ENCODE measurements at places on chromosomes 7 and 10. TPM values are rescaled to one million over a fixed set of nuclear protein-coding genes. Genes with fewer than 3 reads are reported as not detected.
A peak's percentile ranks its signal among the peaks of the same experiment; 100 is the strongest.

DNA sequence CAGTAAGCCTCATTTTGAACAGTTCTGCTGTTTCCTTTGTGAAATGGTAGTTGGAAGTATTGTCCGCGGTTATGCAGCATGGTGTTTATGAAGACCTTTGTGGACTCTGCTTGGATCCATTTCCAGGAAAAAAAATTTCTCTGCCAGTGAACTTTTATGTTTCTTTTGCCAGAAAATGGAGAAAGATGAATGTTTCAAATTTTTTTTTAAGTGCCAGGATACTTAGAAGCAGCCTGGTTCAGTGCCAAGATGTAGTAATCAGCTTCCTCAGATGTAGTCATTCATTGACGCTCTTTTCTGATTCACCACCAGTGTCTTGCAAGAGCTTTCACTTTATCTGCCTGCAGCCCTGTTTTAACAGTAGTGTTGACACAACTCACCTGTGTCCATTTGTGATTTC is 258.2 kb downstream of the SDK1 start:
- DNase-seq, result peak; percentile 79

DNA sequence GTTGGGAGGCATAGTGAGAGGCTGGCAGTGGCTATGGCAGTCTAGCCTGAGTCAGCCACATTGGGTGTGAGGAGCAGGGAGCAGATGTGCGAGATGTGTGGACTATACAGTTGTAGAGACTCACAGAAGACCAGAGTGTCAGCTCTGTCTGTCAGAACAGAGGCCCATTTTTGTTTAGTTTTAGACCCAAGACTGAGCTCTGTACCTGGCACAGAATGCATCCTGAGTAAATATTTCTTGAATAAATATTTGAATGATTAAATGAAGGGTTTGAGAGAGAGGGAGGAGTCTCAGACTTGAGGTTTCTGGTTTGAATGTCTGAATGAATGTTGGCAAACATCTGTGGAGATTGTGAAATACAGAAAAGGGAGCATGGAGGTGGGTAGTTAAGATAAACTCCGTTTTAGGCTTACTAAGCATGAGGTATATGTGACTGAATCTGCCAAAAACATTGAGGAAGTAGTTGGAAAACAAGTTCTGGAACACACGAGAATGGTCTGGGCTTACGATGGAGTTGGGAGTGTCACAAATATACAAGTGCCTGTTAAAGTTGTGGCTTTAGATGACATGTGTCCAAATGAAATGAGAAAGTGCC is 3.6 kb downstream of the SEC23IP start:
- DNase-seq, result no peak

GRCh38 chr10:43955978-43956377 is 307.3 kb upstream of the ZNF32 start:
- DNase-seq, result no peak

DNA sequence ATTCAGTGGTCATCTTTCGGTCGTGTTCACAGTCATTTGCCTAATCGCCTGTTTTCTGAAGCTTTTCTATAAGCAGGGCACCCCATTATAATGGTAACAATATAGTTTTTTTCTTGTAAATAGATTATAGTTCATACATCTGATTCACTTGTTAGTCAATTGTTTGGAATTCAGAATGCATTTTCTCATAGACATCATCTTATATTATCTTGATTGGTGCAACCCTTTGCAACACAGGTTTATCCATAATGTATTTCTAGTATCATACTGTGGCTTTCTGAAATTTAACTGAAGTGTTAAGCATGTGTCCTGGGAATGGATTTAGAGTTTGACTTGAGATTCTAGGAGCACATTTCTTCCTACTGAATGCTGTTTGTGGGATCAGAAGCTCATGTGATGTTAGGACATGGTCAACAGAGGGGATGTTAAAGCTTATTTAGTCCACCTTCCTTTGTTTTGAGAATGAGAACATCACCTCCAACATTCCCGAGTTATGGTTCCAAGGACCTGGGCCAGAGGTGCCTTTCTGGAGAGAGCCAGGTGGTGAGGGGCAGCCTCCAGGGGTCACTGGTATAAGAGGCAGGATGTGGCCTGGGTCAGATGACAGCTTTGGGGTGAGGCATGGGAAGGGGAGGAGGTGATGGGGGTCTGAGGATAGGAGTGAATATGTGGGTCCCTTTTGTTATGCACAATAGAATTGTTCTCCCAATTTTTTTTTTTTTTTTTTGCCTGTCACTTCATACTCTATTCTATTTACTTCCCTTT is 415.6 kb downstream of the EXOC4 start:
- DNase-seq, result no peak

DNA sequence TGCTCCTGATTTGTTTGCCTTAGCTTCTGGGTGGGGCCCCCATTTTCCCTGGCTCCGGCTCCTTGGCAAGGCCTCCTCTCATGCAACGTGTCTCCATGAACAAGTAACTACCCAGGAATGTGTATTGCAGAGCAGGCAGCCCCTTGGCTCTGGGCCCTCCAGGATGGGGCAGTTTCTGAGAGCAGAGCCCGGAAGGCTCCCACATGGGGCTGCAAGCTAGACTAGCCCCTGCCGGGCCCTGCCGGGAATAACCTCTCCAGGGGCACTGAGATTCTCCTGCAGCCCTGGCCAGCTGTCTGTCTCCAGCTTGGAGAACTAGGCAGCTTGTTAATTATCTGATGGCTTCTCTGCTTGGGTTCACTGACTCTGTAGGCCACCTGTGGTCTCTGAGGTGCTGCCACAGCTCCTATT is 184.0 kb upstream of the INHBA start:
- peak; percentile 68 for DNase-seq

DNA sequence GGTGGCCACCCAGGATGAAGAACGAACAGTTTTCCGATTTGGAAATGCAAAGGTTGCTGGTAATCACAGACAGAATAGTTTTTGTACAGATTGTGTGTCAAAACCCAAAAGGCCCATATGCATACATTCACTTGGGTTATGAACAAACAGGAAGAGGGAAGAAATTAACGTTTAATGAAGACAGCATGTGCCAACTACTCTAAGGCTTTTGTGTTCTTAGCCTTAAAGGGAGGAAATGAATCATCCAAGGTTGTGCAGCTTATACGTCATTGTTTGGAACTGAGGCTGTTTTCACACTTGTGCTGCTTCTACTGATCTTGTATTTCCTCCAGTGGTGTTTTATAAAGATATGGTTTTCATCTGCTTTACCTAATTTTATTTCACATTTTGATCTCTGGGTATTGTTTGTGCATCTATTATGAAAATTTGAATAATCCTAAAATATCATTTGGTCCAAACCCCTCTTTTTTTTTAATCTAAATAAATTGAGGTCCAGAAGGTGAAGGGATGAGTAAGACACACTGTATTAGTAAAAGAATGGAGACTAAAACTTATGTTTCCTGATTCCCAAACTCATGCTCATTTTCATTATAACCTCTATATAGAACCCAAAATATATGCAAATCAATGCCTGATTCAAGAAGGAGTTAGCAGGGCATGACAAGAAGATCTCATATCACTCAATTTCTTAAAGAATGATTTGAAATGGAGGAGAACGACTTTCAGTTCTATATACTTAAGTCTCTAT is 373.1 kb downstream of the THSD7A start:
- peak; percentile 21 for DNase-seq

- DNase-seq, result no peak
Measured at GRCh38 chr7:50953303-50953702, 170.6 kb upstream of the GRB10 start.

DNA sequence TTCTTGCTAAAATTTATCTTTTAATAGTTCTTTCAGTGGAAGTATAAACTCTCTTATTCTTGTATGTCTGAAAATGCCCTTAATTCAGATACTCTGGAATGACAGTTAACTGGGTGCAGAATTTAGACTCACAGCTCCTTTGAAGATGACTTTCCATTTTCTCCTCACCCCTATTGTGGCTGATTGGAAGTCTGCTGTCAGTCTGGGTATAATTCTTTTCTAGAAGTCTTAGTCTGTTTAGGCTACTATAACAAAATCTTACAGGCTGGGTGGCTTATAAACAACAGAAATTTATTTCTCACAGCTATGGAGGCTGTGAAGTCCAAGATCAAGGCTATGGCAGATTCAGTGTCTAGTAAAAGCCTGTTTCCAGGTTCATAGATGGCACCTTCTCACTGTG is 145.2 kb upstream of the GDF10 start:
- no peak for DNase-seq

GRCh38 chr10:61805091-61805490 is 96.4 kb upstream of the ARID5B start:
- no peak for DNase-seq

GRCh38 chr10:31789555-31789954 is 139.1 kb downstream of the ARHGAP12 start:
- no peak for DNase-seq

DNA sequence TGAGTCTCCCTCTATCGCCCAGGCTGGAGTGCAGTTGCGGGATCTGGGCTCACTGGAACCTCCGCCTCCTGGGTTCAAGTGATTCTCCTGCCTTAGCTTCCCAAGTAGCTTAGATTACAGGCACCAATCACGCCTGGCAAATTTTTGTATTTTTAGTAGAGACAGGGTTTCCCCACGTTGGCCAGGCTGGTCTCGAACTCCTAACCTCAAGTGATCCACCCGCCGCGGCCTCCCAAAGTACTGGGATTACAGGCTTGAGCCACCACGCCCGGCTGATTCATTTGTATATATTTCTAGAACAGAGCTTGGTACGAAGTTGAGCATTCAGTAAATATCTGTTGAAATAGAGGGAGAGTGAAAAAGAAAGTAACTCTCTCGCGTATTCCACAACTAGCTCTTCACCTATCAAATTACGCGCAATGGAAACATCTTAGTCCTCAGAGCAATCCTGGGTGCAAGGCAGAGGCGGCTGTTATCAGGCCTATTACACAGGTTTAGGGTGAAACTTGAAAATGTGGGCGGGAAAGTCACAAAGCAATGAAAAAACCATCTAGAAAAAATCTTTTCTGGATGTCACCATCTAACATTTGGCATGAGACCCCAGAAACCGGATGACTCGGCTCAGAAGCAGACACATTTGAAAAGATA is 707 bp upstream of the GHITM start:
- no peak for DNase-seq

GRCh38 chr10:27485986-27486385 is 18.1 kb upstream of the RAB18 start:
- DNase-seq, result no peak

DNA sequence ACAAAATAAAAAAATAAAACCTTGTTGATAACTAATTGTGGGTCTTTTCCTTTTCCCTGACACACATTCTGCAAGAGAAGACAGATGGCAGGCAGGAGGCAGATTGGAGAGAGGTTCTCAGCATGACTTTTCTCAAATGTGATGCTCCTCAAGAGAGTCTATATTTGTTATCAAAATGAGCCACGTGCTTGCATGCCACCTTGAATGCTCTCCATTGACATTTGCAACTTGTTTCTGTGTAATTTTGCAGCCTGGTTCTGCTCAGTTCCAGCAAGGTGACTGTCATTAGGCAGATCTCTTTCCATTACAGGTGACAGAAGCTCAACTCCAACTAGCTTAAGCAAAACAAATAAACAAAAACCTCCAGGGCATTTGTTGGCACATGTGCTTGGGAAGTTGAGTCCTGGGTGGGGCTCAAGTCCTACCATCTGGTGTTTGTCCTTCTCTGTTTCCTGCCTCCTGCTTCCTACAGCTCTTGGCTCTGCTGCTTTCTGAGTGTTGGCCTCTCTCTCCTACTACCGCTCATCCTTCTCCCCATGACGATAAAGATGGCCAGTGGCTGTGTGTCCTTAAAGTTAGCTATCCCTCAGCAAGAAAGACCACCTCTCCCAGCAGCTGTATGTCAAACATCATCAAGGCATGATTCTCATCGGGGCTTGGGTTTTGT is 56.7 kb downstream of the GRK5 start:
- DNase-seq, result no peak

GRCh38 chr10:98045785-98046389 is 15.5 kb upstream of the CRTAC1 start:
- peak; percentile 65 for DNase-seq

GRCh38 chr7:81925530-81925929 is 155.7 kb upstream of the HGF start:
- no peak for DNase-seq

DNA sequence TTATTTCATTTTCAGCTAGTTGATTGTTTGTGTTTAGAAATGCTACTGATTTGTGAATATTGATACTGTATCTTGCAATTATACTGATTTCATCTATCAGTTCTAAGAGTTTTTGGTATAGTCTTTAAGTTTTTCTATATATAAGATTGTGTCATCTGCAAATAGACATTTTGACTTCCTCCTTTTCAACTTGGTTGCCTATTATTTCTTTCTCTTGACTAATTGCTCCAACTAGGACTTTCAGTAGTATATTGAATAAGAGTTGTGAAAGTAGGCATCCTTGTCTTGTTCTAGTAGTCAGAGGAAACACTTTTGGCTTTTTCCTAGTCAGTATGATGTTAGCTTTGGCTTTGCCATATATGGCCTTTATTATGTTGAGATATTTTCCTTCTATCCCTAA is 20.4 kb downstream of the PHTF2 start:
- no peak for DNase-seq

- DNase-seq, result peak; percentile 55
Measured at GRCh38 chr10:10946801-10947200, 70.9 kb upstream of the CELF2 start.

- DNase-seq, result no peak
Measured at GRCh38 chr10:109067031-109067430, 856.3 kb downstream of the XPNPEP1 start.

DNA sequence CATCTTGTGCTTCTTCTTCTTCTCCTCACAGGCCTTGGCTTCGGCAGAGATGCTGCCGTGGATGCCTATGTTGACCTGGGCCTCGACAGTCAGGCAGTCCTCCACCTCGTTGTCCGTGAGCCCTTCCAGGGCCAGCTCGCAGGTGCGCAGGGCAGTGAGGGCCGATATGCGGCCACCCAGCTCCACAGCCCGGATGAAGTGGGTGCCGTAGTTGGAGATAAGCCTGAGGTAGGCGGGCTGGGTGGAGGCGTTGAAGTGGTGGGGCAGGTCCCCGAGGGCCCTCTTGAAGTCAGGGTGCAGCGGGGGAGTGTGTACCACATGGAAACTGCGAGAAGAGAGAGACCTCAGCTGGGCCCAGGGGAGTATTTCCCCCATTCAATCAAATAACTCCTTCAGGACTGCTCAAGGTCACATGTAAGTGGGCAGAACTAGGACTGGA is 3.7 kb downstream of the PRF1 start:
- no peak for DNase-seq

GRCh38 chr10:59675812-59676211 is 33.8 kb downstream of the SLC16A9 start:
- DNase-seq, result no peak

GRCh38 chr10:99850021-99850766 is 67.8 kb downstream of the ABCC2 start:
- peak; percentile 55 for DNase-seq

Gene ARID5B
- total RNA-seq, result 33.8 TPM

Gene CLEC5A
- total RNA-seq, result not detected

Gene CALHM3
- not detected for total RNA-seq

Gene RAB19
- not detected for total RNA-seq

Measured in tongue (tissue), 3 donors.